Right cardiac atrium (tissue), 5 donors: ENCODE measurements at places on chromosomes 1 and 21. TPM values are rescaled to one million over a fixed set of nuclear protein-coding genes. Genes with fewer than 3 reads are reported as not detected.
A peak's percentile ranks its signal among the peaks of the same experiment; 100 is the strongest.

The FCRL4 gene
- not detected for total RNA-seq

The SLAMF1 gene
- total RNA-seq, result 0.46 TPM

- no peak for DNase-seq
Measured at GRCh38 chr1:204544321-204544720, 28.1 kb downstream of the MDM4 start.

GRCh38 chr1:14968251-14968851 lies 185.2 kb upstream of the TMEM51 start:
- peak; percentile 62 for DNase-seq

The KDF1 gene
- 0.86 TPM for total RNA-seq

- peak; percentile 61 for DNase-seq
Measured at GRCh38 chr1:117695796-117696490, 90.1 kb downstream of the TENT5C start.
